ENCODE measurements at places on chromosomes 1 and 21.

DNA sequence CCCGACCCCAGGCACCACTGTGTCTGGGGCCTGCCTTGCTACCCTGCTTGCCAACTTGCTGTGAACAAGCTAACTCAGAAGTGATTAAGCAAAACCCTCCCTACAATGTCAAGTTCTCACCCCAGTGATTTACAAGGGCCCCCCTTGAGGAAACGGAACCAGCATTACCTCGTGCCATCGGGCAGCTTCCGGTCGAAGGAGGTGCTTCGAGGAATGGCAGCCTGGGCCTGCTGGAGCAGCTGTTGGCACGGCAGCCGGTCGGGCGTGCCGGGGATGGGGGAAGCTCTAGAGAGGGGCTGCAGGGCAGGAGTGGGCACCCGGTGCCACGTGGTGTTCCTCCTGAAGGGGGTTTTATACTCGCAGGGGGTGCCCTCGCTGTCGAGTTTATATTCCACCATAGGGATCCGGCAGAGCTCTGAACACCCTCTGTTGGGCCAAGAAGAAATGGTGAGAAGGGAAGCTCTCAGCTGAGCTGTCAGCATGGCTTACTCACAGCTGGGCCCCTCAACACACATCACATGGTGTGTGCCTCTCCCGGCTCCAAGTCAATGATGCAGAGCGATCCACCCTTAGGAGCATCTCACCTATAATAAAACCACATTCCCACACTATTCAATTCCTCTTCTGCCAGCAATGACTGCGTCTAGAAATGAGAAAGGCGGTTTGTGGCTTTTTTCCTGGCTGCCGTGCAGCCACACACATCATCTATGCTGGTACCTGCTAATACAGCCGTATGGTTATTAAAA lies 184.4 kb downstream of the SIPA1L2 start:
- no peaks in the 10 kb centered on the region for H3K4me1 ChIP-seq
- H3K27me3 ChIP-seq, result no peaks in the 10 kb centered on the region
- DNase-seq, result no peak

- no peak for DNase-seq
- peaks cover 8% of the 10 kb centered on the region for H3K4me1 ChIP-seq
- H3K27ac ChIP-seq, result no peak overlapping the region
- H3K27me3 ChIP-seq, result no peaks in the 10 kb centered on the region
- H3K36me3 ChIP-seq, result no peaks in the 10 kb centered on the region
Observed at GRCh38 chr21:36902793-36903192, 63.7 kb downstream of the HLCS start.

DNA sequence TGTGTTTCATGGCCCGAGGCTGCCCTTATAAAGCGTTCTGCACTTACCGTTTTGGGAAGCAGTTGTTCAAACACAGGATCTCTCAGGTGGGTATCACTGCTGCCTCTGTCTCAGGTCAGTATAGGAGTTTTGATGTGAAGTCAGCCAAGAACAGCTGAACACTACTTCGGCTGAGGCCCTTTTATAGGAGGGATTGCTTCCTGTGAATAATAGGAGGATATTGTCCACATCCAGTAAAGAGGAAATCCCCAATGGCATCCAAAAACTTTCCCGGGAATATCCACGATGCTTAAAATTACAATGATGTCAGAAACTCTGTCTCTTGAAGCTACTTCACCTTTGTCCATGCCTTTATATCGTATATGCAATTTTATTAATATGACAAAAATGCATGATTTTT lies at the start of gene SELE:
SELE (minus strand) TSS at position 156 of the 400 bp plus-strand sequence. CDS start 467 bp downstream, outside the sequence.
- no peak within 1 kb of the TSS for H3K27ac ChIP-seq
- H3K36me3 ChIP-seq, result no peaks in the 10 kb centered on the region
- H3K27me3 ChIP-seq, result no peaks in the 10 kb centered on the region
- H3K4me1 ChIP-seq, result peaks cover 3% of the 10 kb centered on the region
- no peak for DNase-seq
- no peak within 1 kb of the TSS for H3K4me3 ChIP-seq

DNA sequence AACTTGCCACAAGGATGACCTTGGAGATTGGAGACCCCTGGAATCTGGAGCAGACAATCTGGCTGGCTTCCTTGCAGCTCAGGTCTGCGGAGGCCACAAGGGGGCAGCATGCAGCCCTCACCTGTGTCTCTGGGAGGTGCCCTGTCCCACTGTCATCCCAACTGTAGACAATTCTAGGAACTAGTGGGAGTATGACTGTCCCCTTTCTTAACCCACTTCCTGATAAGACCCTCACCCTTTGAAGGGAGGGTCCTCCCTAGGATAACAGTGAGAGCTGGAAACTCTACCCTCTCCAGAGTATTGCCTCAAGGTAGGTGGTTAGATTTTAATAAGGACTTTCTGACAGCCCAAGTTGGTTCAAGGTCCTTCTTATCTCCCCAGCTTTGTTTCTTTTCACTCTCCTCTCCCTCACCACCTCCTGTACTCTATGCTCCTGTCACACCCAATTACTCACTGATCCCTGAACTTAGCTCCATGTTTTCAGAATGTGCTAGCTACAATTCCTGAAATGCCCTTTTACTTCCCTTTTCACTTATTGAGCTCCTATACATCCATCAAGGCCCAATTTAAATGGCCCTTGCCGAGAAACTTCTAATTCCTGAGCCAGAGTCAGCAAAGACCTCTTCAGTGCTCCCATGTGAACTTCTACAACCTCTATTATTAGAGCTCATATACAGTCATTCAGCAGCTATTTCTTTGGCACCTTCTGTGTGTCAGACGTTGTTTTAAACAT lies 9.2 kb upstream of the KCNQ4 start:
- no peak for DNase-seq
- 0 out of 2 replicates have a peak, but pooled peaks cover 3% of the 10 kb centered on the region for H3K4me1 ChIP-seq
- peaks cover 18% of the 10 kb centered on the region for H3K36me3 ChIP-seq

DNA sequence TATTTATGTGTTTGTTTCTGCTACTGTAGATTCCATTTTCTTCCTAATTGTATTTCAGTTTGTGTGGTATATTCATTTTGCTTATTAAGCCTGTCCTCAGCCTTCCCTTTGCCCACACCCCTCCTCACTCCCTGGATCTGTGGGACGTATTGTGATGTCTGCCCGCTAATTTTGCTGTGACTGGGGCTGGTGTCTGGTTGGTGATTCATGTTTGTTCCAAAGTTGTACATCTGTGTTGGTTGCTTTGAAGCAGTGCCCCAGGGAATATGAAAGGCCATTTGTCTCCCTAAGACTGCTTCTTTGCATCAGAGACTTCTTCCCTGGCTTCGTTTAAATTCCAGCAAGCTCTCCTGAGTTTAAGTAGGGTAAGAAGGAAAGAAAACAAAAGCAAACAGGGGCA lies 289.5 kb upstream of the SGIP1 start:
- H3K27me3 ChIP-seq, result no peaks in the 10 kb centered on the region
- H3K27ac ChIP-seq, result no peak overlapping the region
- no peaks in the 10 kb centered on the region for H3K36me3 ChIP-seq
- H3K4me1 ChIP-seq, result peaks cover 27% of the 10 kb centered on the region
- no peak overlapping the region for H3K4me3 ChIP-seq

DNA sequence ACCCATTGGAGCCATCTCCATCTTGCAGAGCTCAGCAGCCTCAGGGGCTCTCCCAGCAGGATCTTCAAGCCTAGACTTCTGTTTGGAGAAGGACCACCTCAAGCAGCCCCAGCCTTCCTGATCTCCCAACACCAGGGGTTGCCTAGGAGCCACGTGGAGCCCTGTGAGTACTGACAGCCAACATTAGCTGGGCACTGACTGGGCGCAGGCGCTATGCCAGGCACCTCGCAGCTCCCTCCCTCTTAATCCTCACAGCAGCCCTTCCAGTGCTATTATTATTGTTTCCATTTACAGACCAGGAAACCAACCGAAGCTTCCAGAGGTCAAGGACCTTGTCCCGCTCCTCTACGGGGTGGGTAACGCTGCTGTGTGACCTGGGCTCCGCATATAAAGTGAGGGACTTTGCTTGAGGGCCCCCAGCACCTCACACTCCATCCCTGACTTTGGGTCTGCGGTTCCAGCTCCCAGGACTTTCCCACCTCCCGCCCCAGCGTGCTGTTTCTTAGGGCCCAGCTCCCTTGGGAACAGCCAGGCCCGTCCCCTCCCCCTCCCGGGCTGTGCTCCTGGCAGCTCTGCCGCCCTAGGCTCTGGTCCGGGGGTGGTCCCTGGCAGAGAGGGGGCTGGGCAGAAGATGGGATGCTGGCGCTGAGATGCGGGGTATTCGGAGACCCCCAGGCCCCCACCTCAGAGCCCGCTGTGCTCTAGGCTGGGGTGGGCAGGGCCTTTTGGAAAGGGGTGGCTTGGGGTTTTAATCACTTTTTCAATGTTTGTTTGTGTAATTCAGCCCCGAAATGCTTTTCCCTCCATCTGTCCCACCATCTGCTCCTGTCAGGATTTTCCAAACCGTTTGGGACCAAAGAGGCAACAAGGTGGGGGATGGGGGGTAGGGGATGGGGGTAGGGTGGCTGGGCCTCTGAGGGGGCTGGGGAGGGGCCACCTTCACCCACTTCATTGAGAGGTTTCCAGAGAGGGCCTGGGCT lies 4.1 kb upstream of the HPCA start:
- no peak for DNase-seq
- H3K4me3 ChIP-seq, result no peak overlapping the region
- H3K27me3 ChIP-seq, result peaks cover 27% of the 10 kb centered on the region
- H3K36me3 ChIP-seq, result no peaks in the 10 kb centered on the region
- H3K4me1 ChIP-seq, result peaks cover 11% of the 10 kb centered on the region

DNA sequence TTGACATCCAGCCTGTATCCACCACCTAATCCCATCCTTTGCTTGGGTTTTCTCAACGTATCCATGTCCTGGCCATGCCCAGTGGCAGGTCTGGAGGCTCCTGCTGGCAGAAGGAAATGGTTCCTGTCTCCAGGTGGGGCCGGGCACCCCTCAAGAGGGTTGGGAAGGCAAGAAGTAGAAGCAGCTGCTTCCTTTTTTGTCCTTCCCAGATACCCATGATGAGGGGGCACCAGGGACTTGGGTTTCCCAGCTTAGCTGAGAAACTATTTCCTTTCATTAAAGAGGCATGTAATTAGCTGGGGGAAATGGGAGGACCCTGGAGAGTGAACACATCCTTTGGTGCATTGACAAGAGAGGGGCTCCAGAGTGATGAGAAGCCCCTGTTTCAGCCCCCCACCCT lies 21.1 kb upstream of the SLC45A3 start:
- H3K36me3 ChIP-seq, result no peaks in the 10 kb centered on the region
- H3K4me1 ChIP-seq, result no peaks in the 10 kb centered on the region
- no peaks in the 10 kb centered on the region for H3K27me3 ChIP-seq
- no peak overlapping the region for H3K4me3 ChIP-seq

DNA sequence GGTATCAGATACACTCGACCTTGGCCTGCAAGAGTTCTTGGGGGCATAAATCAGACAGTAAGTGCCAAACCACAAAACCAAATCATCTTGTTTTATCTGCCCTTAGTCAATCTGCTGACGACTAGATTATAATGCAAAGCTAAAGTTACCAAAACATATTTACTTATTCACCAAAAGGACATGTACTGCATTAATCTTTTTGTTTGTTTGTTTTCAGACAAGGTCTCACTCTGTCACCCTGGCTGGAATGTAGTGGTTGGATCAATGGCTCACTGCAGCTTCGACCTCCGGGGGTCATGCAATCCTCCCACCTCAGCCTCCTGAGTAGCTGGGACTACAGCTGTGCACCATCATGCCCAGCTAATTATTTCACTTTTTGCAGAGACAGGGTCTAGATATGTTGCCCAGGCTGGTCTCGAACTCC lies 114.7 kb downstream of the APP start:
- peaks cover 6% of the 10 kb centered on the region for H3K36me3 ChIP-seq
- no peaks in the 10 kb centered on the region for H3K4me1 ChIP-seq
- H3K27ac ChIP-seq, result no peak overlapping the region
- no peaks in the 10 kb centered on the region for H3K27me3 ChIP-seq

- DNase-seq, result no peak
- no peaks in the 10 kb centered on the region for H3K4me1 ChIP-seq
- peaks cover 87% of the 10 kb centered on the region for H3K27me3 ChIP-seq
- no peaks in the 10 kb centered on the region for H3K36me3 ChIP-seq
- no peak overlapping the region for H3K27ac ChIP-seq
Observed at GRCh38 chr1:90716243-90716551, 905 bp downstream of the BARHL2 start.

- peaks cover 5% of the 10 kb centered on the region for H3K4me1 ChIP-seq
- H3K36me3 ChIP-seq, result no peaks in the 10 kb centered on the region
- no peak for DNase-seq
- H3K27me3 ChIP-seq, result peaks cover 6% of the 10 kb centered on the region
Observed at GRCh38 chr1:54011316-54012007, 6.5 kb downstream of the LDLRAD1 start.
